ENCODE measurements at places on chromosomes 7 and 10.

DNA sequence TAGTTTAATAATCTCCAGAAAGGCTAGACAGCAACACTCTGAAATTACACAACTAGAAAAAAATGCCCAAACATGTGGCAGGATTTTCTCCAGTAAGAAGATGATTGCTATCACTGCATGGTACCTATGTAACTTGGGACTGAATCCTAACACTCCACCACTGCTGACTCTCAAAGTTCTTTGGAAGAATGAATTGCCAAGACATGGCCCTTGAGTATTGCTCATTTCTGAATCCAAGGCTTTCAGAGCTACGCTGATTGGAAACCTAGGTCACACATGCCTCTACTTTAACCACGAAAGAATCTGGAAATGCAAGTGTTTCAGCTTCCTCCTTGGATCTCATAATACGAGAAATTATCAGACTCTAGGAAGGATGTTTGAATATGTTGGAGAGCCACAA lies 167.5 kb upstream of the CELF2 start:
- no peak for DNase-seq

GRCh38 chr7:4486907-4487306 lies 195.2 kb upstream of the FOXK1 start:
- DNase-seq, result no peak

DNA sequence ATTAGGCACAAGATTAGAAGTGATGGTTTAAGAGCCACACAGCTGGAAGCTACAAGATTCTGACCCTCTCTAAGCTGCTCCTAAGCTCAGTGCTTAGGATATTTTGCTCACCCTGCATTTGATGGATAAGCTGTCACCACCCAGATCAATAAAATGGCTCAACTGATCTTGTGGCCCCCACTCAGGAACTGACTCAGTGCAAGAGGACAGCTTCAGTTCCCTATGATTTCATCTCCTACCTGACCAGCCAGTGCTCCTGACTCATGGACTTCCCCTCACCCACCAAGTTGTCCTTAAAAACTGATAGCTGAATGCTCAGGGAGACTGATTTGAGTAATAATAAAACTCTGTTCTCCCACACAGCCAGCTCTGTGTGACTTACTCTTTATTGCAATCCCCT lies 833.8 kb downstream of the GRID1 start:
- DNase-seq, result no peak

DNA sequence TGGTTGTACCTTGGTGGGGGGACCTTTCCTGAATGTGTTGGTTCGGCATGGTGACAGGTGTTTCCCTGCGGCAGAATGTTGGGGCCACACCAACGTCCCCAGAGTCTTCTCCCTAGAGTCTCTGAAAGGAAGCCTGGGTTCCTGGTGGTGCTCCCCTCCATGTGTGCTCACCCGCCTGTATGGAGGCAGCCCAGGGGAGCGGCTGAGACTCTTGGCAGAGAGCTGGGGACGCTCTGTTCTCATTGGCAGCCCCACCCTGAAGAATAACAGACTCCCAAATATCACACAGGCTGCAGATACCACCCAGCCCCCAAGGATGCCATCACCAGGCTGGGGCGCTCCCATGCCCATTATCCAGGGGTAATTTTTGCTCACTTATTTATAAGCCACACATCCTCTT lies 34.8 kb downstream of the CHST12 start:
- DNase-seq, result no peak

GRCh38 chr7:39510864-39511354 lies 55.3 kb upstream of the YAE1 start:
- peak; percentile 74 for DNase-seq

DNA sequence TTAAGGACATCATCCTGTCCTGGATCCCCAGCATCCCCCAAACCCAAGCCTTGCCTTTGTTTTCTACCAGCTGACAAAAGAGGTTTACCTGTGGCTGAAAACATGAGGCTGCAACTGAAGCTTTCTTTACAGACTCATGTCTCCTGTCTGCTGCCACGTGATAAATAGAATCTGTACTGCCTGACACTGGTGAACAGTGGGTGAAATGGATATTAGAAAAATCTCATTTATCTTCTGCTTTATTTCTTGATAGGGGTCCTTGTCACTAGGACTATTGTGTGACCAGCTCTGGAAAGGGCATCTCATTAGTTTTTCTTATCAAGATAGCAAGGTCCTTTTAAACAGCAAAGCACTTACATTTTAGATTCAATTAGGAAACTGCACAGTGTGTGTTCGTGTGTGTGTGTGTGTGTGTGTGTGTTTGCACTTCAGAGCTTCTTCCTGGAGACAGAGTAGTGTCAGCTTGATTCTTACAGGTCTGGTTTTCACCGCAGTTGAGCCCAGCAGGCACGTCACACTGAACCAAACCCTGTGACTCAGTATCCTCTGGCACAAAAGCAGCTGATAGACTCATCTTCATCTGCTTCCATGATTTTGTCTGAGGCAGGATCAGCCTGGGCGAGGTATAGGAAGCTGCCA lies 373.5 kb upstream of the CELF2 start:
- DNase-seq, result peak; percentile 48

GRCh38 chr10:35398908-35399307 lies 62.6 kb downstream of the CCNY start:
- no peak for DNase-seq

- no peak for DNase-seq
These were observed 4.6 kb upstream of the MYH16 start for GRCh38 chr7:99267841-99268576.

All from fibroblast of upper back skin (primary cell).